ENCODE measurements at places on chromosomes 7 and 10.

GRCh38 chr7:142352543-142352942 lies 94.7 kb upstream of the PRSS58 start:
- no peak for DNase-seq

DNA sequence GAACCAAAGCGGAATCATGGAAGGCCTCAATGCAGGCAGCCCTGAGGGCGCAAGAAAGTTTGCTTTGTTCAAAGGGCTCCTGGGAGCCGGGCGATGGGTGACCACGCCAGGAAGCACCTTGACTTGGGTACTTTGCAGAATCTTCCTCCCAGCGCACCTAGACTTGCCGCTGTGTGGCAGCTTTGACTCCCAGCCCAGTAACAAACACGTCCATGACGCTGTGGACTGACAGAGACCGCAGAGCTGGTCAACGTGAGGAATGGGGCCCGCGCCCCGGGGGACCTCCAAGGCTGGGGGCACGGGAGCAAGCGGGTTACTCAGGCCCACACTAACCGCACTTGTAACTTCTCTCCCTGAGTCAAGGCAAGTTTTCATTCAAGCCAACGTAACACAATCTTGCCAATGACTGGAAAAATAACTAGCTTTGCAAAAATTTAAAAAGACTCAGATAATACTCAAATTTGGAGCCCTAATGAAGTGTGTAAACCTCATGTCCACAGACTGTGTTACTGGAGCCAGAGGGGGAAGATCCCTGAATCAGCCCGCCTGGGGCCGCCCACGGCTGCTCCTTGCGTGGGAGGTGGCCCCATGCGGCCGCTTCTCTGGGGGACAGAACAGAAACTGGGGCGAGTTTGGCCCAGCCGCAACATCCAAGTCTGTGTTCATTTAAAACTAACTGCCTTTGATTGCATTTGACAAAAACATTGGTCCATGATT lies 130.8 kb downstream of the DNAJB6 start:
- DNase-seq = no peak

- DNase-seq = no peak
Observed at GRCh38 chr7:110257673-110258072, 833.3 kb upstream of the LRRN3 start.

- DNase-seq = no peak
Observed at GRCh38 chr10:62034096-62034640, 132.7 kb downstream of the ARID5B start.

- no peak for DNase-seq
Observed at GRCh38 chr7:101211501-101211900, 5.9 kb downstream of the PLOD3 start.

GRCh38 chr10:70442332-70442988 lies 979 bp upstream of the NODAL start:
- DNase-seq = no peak
